ENCODE measurements at places on chromosomes 1 and 21.
A peak's percentile ranks its signal among the peaks of the same experiment; 100 is the strongest.

DNA sequence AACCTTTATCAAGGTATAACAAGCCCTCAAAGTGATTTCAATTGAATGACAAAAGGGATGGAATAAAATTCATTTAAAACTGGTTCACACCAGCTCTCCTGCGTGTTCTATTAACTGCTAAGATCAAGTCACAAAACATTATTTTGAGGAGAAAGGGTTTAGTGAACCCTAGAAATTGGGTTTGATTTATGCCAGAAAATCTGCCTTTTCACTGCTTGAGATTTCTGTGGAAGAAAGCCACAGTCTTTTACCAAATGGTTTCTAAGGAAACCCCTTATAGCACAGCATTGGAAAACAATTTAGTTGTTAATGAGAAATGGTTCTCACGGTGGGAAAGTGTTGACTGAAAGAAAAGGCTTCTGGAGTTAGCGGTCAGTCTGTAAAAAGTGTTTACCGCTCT is 43.6 kb upstream of the DPH5 start:
- no peak for DNase-seq

- DNase-seq = peak; percentile 0
Measured at GRCh38 chr1:68590473-68590872, 93.6 kb upstream of the DEPDC1 start.

GRCh38 chr1:223771469-223771813 is 59.1 kb downstream of the CAPN2 start:
- DNase-seq = no peak

GRCh38 chr1:171267391-171267790 is 19.1 kb downstream of the FMO1 start:
- no peak for DNase-seq

- DNase-seq = no peak
Measured at GRCh38 chr1:173314656-173315055, 107.5 kb upstream of the TNFSF4 start.

- DNase-seq = peak; percentile 49
Measured at GRCh38 chr1:193462629-193463320, 276.4 kb upstream of the B3GALT2 start.

- DNase-seq = no peak
Measured at GRCh38 chr21:35156293-35157278, 107.5 kb upstream of the RUNX1 start.

GRCh38 chr1:190792873-190793272 is 315.2 kb upstream of the BRINP3 start:
- DNase-seq = no peak

DNA sequence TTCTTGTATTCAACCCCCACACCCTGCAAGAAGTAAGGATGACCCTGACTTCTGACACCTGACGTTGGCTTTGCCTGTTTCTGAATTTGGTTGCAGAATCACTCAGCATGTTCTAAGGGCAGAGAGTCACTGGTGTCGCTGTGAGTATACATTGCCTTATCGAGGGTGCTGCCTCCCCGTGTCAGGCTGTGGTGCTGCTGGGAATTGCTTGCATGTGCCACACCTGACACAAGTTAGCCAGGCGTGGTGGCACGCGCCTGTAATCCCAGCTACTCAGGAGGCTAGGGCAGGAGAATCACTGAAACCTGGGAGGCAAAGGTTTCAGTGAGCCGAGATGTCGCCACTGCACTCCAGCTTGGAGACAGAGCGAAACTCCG is 45.9 kb downstream of the WDR4 start:
- DNase-seq = no peak

GRCh38 chr1:73979684-73980083 is 218.3 kb downstream of the LRRIQ3 start:
- no peak for DNase-seq

DNA sequence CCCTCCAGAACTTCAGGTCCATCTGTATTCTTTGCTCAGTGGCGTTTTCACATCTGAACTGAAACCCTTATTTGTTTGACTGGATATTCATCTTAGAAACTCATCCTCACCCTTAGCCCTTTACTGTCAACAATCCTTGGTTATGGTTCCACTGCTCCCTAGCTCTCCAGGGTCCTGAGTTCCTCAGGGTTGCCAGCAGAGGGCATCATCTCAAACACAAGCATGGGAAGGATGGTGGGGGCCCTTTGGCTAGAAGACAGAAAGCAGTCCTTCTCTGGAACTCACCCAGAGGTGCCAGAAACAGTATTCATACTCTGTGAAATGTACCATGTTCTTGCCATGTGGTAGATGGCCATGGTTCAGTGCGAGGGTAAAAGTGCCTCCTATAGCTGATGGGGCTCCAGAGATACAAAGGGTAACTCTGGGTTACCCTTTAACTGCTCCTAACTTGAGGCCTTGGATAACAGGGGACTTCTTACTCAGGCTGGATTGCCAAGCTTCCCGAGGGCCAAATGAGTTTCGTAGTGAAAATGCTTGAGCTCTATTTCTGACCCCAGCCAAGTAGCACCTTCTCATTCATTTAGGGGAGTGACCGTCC is 11.3 kb downstream of the NCSTN start:
- DNase-seq = peak; percentile 39

DNA sequence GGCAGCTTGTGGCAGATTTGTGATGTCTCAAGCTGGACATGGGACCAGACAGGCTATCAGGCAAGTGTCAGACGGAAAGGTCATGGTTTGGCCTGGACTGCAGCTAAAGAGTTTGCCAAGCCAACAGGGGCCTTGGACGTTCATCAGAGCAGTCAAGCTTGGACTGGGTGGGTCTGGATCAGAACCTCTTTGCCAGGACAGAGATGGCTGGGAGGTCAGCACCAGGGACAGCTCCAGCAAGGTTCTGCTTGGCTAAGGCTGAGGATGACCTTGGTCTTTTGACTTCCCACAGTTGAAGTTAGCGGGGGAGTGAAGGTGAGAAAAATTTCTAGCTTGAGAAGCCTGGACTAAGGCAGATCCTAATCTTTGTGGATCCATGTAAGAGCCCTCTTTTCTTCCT is 68.1 kb downstream of the GRIK3 start:
- DNase-seq = no peak

DNA sequence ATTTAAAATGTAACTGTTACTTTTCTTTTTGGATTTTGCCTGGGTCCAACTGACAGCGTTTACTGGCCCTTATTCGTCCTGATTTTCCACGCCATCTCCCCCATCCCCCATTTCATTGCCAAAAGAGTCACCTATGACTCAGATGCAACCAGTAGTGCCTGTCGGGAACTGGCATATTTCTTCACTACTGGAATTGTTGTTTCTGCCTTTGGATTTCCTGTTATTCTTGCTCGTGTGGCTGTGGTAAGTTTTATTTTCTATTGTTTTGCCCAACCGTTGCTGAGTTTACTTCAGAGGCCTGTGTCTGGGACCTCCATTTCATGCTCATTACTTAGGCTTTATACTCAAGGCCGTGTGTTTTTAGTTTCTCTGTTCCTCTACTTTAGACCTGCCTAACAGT is 9.3 kb downstream of the LEPR start:
- no peak for DNase-seq

- no peak for DNase-seq
Measured at GRCh38 chr21:25689226-25689625, 45.5 kb downstream of the ATP5PF start.

DNA sequence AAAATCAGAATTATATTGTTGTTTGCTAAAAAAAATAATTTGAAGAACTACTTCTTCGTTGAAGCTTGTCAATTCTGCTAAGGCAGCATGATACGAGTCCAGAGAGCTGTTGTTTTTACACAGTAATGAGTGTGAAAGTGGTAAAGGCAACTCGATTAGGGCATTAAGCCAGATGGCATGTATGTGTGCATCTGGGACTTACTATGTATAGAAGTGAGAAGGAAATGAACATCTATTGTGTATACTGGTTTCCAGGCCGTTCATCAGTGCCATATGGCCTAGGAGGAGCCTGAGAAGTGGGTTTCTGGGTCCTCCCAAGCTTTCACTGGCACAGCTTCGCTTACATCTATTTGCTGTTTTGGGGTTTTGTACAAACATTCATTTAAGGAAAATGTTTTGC is 5.7 kb downstream of the CTPS1 start:
- DNase-seq = no peak

- no peak for DNase-seq
Measured at GRCh38 chr1:164635803-164636731, 77.1 kb downstream of the PBX1 start.

- peak; percentile 71 for DNase-seq
Measured at GRCh38 chr1:193058529-193059281, 455 bp downstream of the UCHL5 start.

GRCh38 chr1:172969611-172970010 is 81.1 kb downstream of the TNFSF18 start:
- DNase-seq = no peak

GRCh38 chr1:19009882-19010321 is 53.4 kb upstream of the IFFO2 start:
- no peak for DNase-seq

DNA sequence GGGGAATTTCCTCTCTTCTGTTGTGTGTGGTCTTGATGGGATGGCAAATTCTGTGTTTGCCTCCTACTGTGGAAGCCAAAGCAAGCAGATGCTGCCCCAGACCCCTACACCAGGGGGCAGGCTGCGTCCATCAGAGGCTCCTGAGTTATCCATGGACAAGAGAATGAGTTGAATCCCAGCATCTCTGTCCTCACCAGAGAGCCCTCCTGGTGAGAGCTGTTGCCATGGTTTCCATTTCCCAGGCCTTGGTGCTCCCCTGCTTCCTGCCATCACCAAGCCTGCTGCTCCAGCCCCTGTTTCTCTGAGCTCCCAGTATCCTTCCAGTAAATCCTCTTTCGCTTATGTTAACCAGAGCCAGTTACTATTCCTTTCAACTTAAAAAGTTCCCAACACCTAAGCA is 20.4 kb upstream of the GNG12 start:
- no peak for DNase-seq

DNA sequence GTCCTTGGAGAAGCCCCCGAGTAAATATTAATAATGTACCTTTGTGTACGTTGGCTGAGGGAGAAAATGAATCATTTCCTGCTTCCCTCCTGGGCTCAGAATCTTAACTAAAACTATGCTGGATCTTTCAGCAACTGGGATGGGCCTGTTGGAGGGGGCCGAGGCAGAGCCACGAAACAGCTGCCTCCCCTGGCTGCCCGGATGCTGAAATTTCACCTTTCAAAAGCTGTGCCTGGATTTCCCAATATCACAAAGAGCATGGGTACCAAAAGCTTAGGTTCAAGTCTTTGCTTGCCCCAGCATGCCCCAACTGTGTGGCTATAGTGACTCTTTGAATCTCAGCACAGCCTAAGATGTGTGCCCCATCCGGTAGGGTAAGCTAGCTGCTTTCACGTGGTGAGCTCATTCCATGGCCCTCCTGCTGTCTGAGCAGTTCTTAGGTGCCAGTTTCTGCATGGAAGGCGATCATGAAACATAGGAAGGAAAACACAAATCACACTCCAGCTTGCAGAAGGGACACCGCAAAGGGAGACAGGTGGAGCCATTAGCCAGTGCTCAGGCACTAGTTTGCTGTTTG is 473.5 kb downstream of the PTPRU start:
- DNase-seq = no peak

- no peak for DNase-seq
Measured at GRCh38 chr21:43937891-43938309, 72.9 kb downstream of the AGPAT3 start.

- no peak for DNase-seq
Measured at GRCh38 chr1:66315671-66316070, 218.3 kb upstream of the SGIP1 start.

- no peak for DNase-seq
Measured at GRCh38 chr1:2112280-2112701, 62.1 kb downstream of the PRKCZ start.

- DNase-seq = no peak
Measured at GRCh38 chr1:98333406-98333805, 328.1 kb upstream of the SNX7 start.

GRCh38 chr1:85342207-85342606 is 65.8 kb upstream of the BCL10 start:
- DNase-seq = no peak

- DNase-seq = no peak
Measured at GRCh38 chr21:14945176-14945575, 119.6 kb downstream of the NRIP1 start.

DNA sequence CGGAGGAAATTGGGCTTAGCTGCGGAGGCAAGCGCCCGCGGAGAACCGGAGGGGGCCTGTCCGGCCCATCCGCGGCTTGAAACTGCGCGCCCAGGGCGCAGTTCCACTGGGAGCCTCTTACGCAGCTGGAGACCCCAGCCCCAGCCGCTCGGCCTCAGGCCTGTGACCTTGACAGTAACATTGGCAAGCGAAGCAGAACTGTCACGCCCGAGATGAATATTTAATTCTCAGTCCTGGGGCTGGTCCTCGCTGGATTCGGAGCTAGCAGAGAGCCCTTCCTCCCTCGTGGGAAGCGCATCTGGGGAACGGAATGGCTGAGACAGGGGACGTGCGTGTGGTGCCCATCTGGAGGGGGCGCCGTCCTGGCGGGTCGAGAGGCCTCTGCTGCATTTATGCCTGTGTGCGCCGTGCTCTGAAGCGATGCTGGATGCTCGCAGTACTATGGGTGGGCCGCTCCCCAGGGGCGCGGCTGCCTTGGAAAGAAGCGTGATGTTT is 928 bp downstream of the SLC6A17 start:
- DNase-seq = no peak

DNA sequence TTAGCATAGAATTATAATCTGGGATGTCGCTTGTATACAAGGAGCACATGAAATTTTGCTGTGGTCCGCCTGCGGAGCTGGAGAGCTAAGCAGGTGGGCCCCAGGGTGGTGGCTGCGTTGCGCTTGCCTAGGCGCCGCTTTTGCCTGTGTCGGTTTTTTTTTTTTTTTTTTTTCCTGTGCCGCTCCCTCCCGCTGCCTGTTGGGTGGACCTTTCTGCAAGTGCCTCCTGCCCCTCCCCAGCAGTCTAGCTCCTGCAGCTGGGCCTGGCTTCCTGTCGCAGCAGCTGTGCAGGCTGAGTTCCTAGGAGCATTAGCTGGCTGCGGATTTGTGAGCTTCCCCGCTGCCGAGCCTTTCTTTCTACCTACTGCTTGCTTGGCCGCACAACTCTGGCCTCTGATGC is 20.6 kb downstream of the PYHIN1 start:
- DNase-seq = no peak

DNA sequence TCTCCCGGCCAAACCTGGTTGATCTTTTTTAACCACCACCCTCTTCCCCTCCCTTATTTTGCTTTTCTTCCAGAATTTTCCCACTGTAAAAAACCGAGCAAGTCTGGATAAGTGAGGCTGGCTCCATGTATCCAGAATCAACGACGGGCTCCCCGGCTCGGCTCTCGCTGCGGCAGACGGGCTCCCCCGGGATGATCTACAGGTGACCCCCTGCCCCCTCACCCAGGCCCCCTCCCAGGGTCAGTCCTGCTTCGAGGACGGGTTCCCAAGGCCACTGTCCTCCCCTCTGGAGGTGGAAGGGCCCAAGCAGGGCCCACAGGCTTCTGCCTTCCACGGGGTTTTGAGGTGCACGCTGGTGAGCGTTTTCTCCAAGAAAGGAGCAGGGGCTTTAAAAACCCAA is 5.2 kb upstream of the KCNAB2 start:
- no peak for DNase-seq

GRCh38 chr1:8137481-8138244 is 111.6 kb upstream of the ERRFI1 start:
- no peak for DNase-seq
